HuH-7.5 (cell line): ENCODE measurements at places on chromosomes 5 and 9.

DNA sequence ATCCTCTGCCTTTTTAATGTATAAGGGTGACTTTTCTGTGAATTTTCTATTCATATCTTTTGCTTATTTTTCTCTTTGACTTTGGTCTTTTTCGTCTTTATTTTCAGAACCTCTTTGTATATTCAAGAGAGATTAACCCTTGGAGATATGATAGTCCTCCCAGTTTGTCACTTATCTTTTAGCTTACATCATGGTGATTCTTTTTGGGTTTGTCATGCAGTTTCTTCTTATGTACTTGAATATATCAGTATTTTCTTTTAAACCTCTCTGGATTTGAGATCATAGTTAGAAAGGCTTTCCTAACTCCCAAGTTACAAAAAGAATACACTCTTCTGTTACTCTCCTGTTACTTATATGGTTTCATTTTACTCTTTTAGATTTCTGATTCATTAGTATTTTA is 27.5 kb upstream of the GPR21 start:
- no peak for DNase-seq

- DNase-seq, result no peak
These were observed 375.8 kb downstream of the TAF11L14 start for GRCh38 chr5:18010053-18010452.

DNA sequence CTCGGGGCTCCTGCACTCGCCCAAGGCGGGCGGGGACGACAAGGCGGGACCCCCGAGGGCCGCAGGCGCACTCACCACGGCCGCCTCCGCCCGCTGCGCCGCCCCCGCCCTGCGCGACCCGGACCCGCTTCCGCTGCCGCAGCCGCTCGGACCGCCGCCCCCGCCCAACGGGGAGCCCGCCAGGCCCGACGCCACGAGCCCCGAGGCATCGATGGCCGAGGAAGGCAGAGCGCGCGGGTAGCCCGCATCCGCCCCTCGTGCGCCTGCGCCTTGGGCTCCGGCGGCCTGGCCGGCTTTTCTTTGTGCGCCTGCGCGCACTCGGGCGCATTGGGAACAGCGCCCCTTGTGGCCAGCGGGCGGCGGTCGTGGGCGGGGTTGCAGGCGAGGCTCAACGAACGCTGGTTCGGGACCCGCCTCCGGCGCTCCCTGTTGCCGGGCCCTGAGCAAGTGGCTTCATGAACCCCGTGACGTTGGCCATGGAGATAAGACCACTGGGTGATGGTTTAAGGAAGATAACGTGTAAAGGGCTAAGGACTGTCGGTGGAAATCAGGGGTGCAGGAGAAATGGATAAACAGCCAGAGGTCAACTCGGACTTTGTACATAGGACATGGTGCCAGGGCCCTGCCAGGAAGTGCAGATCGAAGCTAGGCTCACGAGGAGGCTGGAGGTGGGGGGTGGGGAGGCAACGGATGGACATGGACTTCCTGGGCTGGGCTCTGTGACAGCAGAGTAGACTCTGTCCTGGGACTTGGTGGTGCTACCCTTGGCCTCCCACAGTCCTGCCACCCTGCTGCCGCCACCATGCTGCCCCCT is at the start of the genes C8G and FBXW5:
Gene C8G, plus strand, starts transcription at position 725 of the 814 bp plus-strand sequence. Its CDS starts 78 bp downstream, at position 803.
Gene FBXW5, minus strand, starts transcription at position 220 of the 814 bp plus-strand sequence. CDS start 655 bp downstream, outside the sequence.
- DNase-seq, result peak; percentile 99

GRCh38 chr9:129125478-129125877 is 14.3 kb downstream of the PTPA start:
- DNase-seq, result no peak

GRCh38 chr5:71695071-71695470 is 24.0 kb upstream of the CARTPT start:
- DNase-seq, result no peak

DNA sequence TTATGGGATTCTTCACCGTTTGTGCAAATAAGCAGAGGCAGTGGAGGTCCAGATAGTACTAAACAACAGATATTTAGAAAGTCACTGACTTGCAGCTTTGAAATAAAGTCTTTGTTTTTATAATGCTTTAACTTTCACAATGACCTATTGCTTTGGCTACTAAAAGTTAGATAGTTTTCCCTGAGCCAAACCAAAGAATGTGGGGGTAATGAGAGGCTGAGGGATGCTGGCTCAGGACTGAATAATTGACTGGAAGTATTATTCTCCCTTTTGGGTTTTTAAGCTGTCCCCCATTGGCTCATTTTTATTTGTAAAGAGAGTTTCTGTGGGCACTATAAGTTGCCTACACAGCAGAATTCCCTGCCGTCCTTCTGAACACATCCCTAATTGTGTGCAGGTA is 99.2 kb upstream of the ACTBL2 start:
- DNase-seq, result no peak

DNA sequence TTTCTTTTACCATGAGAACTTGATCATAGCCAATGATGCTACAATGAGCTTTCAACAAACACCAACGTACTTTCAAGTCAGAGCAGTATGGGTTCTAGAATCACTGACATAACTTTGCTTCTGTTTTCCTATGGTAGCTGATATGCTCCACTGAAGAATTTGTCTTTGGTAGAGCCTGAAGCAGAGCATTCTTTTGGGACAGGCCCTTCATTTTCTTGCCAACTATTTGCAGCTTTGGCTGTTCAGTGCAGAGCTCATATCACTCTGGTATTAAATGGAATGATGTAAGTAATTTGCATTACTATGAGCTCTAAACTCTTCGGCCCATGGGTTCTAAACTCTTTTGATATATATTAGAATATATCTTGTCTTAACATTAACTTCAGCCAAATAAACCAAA is 51.8 kb upstream of the APC start:
- DNase-seq, result no peak

DNA sequence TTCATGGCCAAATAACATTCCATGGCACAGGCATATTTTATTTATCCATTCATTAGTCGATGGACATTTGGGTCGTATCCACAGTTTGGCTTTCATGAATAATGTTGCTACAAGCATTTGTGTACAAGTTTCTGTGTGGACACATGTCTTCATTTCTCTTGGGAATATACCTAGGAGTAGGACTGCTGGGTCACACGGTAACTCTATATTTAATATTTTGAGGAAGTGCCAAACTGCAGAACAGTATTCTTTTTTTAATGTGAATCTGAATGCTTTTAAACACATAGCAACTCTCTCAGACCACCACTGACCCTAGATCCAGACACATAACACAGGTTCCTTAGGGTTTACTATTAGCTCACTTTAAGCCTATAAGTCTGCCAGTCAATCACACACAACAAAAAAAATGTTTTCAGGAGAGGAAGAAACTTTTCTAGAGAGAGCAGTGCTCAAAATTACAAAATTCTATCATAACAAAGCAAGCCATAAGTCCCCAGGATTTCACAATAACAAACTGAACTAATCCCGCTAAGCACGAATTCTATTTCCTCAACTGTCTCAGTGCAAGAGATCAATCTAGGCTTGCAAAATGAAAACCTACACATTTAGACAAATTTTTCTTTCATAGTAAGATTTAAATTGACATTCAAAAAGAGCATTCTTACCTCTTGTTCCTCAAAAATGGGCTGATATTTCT is 41.8 kb upstream of the GABBR2 start:
- DNase-seq, result no peak

GRCh38 chr5:122602700-122603099 is 172.2 kb upstream of the SNX2 start:
- no peak for DNase-seq

DNA sequence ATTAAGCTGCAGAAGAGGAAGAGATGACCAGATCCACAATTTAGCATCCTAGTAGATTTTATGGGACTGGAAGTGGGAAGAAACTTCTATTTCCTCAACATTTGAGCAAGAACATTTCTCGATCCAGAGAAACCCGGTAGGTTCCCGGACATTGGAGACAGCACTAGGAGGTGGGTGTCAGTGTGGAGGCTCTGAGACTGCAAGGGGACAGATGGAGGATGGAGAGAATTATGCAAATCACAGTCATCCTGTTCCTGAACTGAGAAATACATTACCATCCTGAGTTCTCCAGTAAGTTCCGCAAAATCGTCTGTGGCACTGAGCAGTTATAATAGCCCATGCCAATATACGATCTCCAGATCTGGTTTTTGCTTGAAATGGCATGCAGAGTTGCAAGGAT is 25.6 kb downstream of the GLDC start:
- DNase-seq, result no peak

- no peak for DNase-seq
These were observed 29.6 kb upstream of the RANBP17 start for GRCh38 chr5:170832241-170832640.
